NCI-H345 (cell line): ENCODE measurements at places on chromosomes 1 and 21.

- no peak for DNase-seq
Observed at GRCh38 chr1:23643736-23644554, 47.7 kb upstream of the RPL11 start.

- no peak for DNase-seq
Observed at GRCh38 chr1:52672946-52673345, 25.2 kb downstream of the COA7 start.

- no peak for DNase-seq
Observed at GRCh38 chr1:67583462-67583950, 101.5 kb upstream of the GADD45A start.

GRCh38 chr1:81869307-81869706 lies 68.6 kb downstream of the ADGRL2 start:
- no peak for DNase-seq
